Diencephalon (tissue), 1 donor: ENCODE measurements at places on chromosomes 6 and 20. TPM values are rescaled to one million over a fixed set of nuclear protein-coding genes. Genes with fewer than 3 reads are reported as not detected.

KIF25 gene
- not detected for total RNA-seq

PPP1R3G gene
- 3.7 TPM for total RNA-seq

CST4 gene
- not detected for total RNA-seq

WTAP gene
- total RNA-seq: 103 TPM

MYLK4 gene
- 1.2 TPM for total RNA-seq

CGAS gene
- total RNA-seq: 1.6 TPM
